Prostate gland (tissue), 2 donors: ENCODE measurements at places on chromosomes 12 and 14.

DNA sequence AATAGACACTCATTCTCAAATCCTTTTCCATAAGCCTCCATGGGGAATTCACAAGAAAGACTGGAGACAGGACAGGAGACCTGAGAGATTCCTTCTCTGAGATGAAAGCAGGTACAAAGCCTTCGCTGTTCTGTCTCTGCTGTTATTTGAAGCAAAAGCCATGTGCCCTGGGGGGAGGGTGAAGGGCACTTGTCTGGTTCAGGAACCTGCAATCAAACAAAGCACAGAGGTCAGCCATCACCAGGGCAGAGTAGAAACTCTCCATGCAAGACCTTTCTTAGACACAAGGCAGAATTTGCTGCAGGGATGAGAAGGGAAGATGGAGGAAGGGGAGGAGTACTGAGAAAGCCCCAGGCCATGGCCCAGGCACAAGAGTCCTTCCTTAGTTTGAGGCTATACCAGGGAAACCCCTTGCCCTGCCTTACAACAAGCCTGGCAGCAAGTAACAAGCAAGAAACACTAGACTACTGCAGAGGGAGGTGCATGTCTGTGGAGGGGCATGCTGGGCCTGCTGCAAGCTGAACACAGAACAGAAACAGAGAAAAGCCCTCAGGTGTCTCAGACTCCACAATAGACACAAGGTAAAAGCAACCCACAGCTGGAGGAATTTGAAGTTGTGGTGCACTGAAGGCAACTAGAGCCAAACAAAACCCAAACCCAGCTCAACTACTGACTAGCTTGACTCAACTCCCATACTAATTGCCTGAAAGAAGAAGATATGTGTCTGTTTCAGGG, 7.8 kb upstream of the ART4 start:
- DNase-seq = no peak

GRCh38 chr12:72365151-72365550, 93.0 kb downstream of the TRHDE start:
- DNase-seq = no peak

DNA sequence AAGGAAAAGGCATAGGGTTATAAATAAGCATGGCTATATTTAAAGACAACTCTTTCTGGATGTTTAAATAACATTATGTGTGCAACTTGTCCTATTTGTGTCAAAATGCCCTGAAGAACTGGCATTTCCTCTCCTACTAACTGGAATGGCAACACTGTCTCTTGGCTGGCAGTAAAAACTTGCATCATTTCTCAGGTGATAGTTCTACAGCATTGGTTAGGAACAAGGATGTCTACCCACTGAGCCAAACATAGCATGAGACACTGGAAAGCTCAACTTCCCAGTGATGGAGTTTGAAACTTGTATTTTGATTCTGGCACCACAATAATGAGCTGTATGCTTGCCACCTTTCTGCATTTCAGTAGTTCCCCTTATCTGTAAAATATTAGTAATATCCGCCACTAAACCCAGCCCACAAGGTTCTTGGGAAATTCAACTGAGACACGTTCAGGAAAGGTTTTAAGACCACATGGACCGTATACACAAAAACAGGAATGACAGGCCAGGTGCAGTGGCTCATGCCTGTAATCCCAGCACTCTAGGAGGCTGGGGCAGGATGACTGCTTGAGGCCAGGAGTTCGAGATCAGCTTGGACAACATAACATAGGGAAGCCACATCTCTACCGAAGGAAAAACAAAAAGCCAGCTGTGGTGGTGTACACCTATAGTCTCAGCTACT, 5.1 kb downstream of the SLC38A2 start:
- no peak for DNase-seq

DNA sequence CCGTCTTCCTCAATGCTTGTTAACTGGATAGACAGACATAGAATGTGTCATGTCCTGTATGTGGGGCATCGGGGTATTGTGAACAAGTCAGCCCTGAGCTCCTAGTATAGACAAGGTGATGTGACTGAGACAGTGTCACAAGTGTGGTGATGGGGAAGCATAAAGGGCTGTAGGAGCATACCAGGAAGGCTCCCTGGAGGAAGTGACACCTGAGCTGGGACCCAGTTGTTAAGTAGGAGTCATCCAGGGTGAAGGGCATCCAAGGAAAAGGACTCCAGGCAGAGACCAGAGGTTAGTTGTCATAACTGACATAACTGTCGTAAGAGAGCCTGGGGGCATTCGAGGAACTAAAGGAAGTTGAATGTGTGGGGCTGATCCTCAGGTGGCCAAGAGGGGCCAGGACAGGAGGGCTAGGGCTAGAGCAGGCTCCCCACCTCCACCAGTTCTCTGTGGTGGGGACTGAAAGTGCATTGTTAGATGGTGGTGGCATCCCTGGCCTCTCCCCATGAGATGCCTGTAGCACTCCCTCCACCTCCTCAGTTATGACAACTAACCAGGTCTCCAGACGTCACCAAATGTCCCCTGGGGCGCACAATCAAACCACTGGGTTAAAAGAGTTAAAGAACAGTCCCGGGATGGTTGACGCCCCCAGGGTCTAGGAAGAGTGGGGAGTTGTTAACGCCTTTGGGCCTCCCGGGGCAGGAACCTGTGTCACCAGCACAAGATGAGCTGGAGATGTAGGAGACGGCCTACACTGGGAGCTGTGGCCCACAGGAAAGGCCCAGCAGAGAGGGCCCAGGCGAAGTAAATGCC, 2.4 kb downstream of the FICD start:
- no peak for DNase-seq

DNA sequence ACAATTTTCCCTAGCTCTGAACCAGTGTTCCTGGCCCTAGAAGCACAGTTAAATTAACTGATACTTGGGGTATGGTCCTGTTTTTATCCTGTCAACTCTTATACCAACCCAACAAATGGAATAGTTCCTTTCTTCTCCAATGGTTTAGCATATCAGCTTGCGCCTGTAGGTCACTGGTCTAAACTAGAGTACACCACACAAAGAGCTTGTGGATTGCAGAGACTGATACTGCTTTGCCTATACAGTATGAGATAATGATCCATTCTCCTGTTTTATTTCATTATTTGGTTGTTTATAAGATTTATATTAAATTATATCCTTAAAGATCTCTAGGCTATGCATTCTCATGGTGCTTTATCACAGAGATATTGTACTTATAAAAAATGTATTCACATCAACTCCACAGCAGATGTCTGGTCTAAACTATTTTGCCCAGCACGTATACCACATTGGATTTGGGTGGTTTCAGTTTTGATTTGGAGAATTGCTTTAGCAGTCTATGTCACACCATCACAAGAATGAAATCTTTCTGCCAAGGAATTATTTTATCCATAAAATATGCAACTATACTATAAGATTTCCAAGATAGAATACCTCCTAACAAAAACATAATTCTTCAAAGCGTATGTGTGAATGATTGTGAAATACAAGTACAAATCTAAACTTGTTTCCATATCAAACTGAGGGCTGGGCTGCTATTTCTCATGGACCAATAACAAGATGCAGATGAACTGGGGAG, 142.1 kb downstream of the SLC16A7 start:
- DNase-seq = no peak

GRCh38 chr12:131620520-131620919, 90.4 kb upstream of the SFSWAP start:
- DNase-seq = no peak

- peak; percentile 49 for DNase-seq
These were observed 24.1 kb downstream of the CKAP4 start for GRCh38 chr12:106223485-106224354.

GRCh38 chr14:69532561-69533340, 41.9 kb downstream of the CCDC177 start:
- DNase-seq = no peak

DNA sequence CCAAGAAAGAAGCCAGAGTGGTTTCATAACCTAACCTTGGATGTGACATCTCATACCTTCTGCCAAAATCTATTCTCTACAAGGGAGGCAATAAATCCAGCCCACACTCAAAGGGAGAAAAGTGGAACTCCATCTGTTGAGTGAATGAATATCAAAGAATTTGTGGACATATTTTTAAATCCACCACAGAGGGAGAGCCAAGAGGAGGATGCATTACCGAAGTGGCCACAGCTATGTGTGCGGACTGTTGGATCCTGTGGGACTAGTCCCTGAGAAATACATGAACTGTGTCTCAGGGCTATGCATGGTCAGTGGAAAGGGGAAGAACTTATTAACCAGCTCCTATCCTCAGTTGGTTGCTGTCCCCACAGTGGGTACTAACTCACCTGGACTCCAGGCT, 273.9 kb downstream of the NUAK1 start:
- DNase-seq = no peak

- DNase-seq = no peak
These were observed 63.3 kb upstream of the TBX3 start for GRCh38 chr12:114747012-114747858.

- DNase-seq = no peak
These were observed 54.9 kb downstream of the SLC6A15 start for GRCh38 chr12:84857525-84858208.

GRCh38 chr12:114226241-114226928, 179.6 kb downstream of the TBX5 start:
- DNase-seq = no peak

DNA sequence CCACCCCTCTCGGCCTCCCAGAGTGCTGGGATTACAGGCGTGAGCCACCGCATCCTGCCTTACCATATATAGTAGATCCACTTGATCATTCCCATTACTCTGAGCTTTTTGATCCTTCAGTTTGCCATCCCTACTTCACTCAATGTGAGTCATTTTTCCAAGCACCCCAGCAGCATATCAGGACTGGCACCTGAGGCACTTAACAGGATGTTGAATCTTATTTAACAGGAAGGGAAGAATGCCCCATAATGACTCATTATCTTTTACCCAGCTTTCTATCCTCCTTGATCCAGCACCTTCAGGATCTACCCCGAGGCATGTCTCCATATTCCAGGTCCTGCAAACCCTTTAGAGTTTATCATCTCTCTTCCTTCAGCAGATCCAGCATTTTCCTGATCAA, 84.9 kb upstream of the CMKLR1 start:
- no peak for DNase-seq

- DNase-seq = no peak
These were observed 46.9 kb upstream of the FLRT2 start for GRCh38 chr14:85483037-85483436.

- peak; percentile 65 for DNase-seq
These were observed 214.8 kb downstream of the CHST11 start for GRCh38 chr12:104671409-104672095.

DNA sequence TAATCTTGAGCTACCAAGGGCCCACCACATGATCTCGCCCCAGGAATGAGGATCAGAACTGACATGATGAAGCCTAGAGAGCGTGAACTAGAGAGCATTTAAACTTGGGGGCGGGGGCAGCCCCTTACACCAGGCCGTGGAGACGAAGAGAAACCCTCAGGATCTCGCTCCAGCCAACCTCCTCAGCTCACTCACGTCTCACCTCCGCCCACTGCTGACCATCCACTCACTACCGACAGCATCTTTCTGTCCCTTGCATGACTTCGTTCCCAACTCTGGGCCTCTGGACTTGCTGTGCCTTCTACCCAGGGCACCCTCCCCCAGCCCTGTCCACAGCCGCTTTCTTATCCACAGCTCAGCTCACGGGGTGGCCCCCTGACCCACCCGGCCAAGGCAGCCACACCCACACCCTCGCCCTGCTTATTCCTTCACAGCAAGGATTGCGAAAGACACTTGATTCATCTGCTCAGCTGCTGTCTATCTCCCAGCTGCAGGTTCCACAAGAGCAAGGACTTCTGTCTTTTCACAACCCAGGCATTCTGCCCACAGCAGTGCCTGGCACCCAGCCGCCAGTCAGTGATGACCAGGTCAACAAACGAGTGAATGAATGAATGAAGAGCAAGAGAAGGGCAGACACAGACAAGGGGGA, 6.4 kb downstream of the STX2 start:
- no peak for DNase-seq

DNA sequence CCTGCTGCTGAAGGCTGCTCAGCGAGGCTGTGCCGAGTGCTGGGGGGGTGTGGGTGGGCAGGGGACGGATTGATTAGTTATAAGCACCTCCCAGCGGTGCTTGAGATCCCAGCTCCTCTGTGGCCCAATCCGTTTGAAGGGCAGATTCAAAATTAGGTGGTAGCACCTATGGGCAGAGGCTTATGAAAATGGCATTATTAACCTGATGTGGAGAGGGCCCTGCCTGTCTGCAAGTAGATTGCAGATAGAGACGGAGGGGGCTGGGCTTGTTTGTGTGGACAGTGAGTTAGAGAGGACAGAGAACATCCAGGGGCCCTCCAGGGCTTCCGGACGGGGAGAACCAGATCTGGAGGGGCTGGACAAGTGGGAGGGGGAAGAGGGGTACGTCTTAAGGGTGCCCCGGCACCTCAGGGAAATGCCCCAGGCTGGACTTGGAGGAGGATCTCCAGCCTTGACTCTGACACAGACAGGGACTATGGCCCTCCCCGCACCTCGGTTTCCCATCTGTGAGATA, at the start of gene RTL1:
Gene RTL1, minus strand, starts transcription at position 51 of the 514 bp plus-strand sequence. CDS start 18,934 bp downstream, outside the sequence.
- DNase-seq = no peak

DNA sequence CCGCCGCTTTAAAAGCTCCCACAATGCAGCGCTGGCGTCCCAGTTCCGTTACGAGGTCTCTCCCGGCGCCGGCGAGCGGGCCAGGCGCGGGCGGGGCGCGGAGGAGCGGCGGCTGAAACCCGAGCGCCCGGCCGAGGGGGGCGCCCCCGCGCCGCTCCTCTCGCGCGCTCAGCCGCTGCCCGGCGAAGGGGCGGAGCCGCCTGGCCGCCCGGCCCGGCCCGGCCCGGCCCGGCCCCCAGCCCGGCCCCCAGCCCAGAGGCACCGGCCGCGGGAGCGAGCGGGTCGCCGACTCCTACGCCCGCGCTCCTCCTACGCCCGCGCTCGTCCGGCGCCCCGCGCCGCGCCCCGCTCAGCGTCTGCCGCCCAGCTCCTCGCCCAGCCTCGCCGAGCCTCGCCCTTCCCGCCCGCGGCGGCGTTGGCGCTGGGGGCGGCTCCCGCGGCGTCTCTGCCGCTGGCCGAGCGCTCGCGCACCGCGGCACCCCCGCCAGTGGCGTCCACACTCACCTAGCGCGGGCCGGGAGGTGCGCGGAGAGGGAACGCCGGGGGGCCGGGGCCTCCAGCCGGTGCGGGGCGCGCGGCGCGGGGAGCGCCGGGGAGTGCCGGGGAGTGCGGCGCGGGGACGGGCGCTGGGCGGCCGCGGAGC, at the start of gene RASSF8:
Gene RASSF8, plus strand, starts transcription at position 255 of the 643 bp plus-strand sequence. CDS start 96,662 bp downstream, outside the sequence.
- peak; percentile 68 for DNase-seq

DNA sequence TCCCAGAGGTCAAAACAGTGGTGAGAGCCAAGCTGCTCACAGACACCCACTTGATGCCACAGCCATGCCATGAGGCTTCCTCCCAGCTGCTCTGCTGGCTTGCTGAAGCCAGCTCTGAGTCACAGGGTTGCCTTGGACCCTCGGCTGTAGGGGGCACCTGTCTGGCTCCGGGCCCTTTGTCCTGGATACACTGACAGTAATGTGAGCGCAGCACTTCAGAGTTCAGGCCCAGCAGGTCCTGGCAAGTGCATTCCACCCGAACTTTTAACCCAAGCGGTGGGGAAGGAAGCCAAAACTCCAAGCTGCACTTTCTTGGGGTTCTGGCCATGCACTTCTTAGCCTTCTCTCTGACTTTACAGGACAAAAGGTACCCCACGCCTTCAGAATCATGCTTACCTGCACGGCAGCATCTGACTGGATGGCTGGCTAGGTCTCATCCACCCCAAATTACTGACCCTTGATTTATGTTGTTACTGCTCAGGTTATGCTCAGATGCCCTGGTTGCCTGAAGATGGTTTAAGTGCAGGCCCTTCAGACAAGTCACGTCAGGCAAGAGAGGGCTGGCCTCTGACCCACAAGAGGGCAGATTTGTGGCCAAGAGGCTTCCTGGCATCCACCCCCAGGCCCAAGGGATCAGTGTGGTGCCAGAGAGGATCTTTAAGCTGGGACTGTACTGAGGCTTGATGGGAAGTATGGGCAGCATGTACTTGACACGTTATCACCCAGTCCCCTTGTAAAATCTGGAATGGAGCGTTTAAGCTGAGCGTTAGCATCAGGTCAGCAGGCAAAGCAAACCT, 24.8 kb downstream of the SLC25A29 start:
- DNase-seq = no peak
